ENCODE measurements at places on chromosomes 7 and 10.

DNA sequence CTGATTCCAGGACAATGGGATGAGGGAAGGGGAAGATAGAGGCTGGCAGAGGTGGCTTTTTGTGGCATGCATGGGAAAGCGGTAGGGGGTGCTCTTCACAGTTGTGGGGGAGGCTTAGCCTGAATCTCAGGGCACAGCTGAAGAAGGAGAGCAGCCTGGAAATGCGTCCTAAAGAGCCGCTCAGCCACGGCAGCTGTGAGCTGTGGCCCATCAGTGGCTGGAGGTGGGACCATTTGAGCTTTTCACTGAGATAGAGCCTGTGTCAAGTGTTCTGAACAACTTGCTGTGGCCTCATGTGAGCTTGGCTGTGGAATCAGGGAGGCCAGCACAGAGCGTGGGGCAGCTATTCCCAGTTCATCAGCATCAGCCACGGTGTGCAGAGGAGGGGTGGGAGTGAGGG, 100.3 kb upstream of the INSYN2A start:
- no peak for DNase-seq

DNA sequence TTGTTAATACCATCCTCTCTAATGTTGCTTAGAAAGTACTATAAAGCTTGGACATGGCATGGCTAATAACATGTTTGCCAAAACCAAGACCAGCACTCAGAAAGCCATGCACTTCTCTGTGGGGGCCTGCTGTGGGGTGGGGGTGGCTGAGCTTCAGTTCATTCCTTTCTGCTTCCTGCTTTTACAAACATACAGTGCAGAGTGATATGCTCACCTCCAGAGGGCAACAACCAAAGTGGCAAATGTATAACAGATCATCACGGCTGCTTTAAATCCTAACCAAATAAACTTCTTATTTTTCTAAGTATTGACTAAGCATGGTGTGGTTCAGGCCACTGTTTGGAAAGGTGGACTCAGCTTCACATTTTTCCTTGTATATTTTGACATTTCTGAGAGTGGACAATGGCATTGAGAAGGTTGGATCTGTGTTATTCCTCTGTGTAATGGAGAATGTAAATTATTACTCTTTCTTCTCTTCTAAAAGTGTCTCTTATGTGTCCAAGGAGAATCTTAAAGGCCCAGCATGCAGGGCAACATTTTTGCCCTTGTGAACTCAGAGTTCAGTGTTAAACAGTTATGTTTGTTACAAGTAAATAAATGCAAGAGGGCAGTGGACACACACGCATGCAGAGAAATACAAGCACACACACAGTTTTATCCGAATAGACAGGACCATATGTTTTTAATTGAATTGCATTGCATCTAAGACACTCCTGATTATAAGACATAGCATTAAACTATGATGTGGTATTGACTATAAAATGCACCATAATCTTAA, 186.1 kb downstream of the HERPUD2 start:
- no peak for DNase-seq

- no peak for DNase-seq
Measured at GRCh38 chr7:75662579-75663301, 76.0 kb downstream of the HIP1 start.

DNA sequence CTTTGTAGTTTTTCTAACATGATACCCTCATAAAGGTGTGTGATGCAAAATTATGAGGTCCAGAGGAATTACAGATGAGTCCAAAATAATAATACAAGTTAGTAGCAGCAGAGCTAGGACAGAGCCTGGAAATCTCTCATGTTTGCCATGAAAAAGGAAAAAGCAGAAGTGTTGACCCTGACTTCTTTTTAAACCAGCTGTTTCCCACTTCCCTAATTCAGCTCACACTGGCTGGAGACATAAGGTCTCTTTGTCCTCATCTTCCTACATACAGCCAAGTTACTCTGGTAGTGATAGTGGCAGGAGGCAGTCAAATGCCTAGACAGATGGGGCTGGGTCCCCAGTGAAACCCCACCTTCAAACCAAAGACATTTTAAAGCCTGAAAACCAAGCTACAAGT, 269.2 kb downstream of the C7orf25 start:
- no peak for DNase-seq

DNA sequence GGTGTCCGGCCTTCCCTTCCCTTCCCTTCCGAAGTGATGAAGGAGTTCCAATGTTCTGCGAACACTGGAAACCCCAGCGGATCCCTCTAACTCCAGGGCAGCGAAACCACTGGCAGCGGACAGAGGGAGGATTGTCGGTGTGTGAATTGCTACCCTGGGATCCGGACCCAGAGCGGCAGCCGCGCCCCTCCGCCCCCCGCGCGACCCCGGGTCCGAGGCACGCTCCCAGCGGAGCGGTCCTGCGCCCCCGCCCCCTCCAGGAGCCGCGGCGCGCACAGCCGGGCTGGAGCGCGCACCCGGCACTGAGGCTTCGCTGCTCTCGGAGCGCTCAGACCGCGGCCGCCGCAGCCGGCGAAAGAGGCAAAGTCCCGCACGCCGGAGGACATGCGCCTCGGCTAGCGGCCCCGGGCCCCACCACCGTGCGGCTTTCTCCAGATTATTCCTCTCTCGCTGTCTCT, at the start of gene PTPRZ1:
PTPRZ1 (plus strand) TSS at position 331 of the 458 bp plus-strand sequence. CDS start 339 bp downstream, outside the sequence.
- no peak for DNase-seq

DNA sequence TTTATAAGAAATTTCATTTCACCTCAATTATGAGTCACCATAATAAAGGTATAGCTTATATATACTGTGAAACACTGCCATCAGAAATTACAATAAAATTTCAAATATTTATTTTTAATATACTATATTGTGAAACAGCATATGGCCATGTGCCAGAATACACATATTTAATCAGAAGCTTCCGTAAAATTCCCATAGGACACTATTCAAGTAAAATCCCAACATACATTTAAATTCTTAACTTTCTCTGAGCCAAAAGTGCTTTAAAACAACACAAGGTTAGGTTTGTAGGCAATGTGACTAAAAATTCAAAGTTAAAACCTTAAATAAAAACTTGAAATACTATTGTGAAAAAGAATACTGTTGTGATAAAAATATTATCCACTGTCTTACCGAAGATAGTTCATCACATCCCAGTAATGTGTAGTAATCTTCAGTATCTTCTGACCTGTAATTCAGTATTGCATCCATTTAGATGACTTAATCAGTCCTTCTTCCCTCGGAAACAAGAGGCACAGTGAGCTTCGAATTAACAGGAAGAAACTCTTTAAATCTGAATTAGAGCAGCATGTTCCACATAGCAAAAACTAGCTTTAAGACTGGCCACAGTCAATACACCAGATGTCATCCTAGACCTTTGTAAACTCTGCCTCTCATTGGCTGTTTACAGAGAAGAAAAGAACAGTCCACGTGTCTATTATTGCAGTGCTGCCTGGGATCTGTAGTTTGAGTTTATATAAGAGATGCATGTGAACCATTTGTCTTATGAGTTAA, at the start of gene DNAJC12:
DNAJC12 (minus strand) TSS at position 648 of the 774 bp plus-strand sequence; CDS start at position 471, 177 bp downstream.
- no peak for DNase-seq

- no peak for DNase-seq
Measured at GRCh38 chr7:107610323-107610722, 30.3 kb downstream of the BCAP29 start.

DNA sequence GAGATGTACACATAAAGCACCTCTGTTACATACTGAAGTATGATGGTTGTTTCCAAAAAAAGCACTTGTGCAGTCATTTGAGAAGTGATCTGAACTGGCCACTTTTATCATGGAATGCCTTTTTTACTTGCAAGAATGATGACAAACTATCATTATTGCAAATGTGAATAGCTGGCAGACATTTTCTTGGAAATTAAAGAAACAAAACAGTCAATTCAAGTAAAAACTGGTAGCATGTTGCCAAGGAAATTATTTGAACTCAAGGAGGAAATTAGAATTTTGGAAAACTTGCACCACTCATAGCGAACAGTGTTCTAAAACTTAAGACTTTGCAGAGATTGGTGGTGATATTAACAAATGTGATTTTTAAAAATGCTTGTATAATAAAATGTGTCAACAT, 6.6 kb downstream of the RHEB start:
- DNase-seq, result no peak

DNA sequence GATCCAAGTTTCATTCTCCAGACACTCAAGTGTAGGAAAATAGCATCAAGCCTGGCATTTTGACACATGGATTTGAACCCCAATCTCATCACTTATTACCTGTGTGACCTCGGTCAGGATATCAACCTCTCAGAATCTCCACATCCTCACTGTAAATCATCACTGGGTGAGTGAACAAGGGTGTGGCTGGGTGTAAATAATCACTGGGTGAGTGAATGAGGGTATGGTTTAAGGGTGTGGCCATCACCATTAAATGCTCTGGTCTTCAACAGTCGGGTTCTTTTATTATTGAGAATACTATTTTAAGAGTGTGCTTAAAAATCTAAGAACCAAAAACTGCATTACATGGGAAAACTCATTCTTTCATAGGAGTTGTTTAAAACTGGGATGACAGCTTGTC, 200.1 kb downstream of the DOCK4 start:
- no peak for DNase-seq

GRCh38 chr10:35910234-35910633, 268.1 kb upstream of the FZD8 start:
- DNase-seq, result no peak

- DNase-seq, result no peak
Measured at GRCh38 chr10:24457661-24458318, 248.9 kb downstream of the KIAA1217 start.

GRCh38 chr10:77511498-77512218, 126.0 kb downstream of the KCNMA1 start:
- DNase-seq, result no peak

DNA sequence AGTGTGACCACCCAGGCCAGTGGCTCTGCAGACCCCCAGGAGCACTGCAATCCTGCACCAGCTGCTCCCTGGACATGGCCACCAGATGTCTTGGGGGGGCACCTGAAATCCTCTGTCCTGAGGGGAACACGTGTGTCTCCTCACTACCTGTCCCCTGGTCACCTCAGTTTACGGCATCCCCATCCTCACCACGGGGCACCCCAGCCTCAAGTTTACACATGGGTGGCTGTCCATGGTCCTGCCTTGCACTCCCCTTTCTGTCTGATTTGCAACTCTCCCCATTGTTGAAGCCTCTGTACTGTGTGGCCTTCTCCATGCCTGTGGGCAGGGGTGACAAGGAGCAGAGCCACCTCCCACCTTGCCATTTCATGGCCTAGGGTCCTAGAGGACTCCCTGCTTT, 67.2 kb downstream of the RAMP3 start:
- no peak for DNase-seq

DNA sequence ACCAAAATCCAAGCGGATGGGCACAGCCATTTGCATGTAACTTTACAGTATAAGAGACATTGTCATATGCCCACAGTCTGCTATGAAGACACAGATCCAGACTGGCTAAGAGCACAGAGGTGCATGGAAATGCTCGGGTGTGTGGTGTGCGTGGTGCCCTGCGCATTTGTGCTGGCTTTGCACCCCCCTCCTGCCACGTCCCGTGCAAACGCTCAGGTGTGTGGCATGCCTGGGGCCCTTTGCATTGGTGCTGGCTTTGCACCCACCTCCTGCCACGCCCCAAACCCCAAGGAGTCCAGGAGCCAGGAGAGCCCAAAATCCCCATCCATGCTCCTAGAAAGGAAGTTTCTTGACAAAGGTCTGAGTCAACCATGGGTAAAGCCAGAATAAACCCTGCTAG, 306.2 kb downstream of the PTPRN2 start:
- DNase-seq, result no peak

DNA sequence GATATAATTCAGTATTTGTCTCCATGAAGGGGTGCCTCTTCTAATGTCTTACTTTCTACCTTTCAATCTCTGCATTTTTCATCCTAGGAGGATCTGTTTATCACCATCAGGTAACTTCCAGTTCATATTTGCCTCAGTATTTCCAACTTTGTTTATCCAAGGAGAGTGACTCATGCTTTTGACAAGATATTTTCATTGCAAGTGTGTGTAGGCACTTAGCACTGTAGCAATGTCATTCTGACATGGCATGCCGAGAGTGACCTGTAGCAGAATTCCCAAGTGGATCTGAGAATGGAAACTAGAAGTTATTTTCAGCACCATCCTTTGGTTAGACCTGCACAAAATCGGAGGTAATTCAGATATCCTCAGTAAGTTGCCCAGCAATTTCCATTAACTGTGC, 129.9 kb downstream of the INHBA start:
- no peak for DNase-seq

GRCh38 chr7:40199076-40199802, 64.4 kb downstream of the SUGCT start:
- DNase-seq, result no peak

- DNase-seq, result no peak
Measured at GRCh38 chr10:12484002-12484918, 134.9 kb downstream of the CAMK1D start.

GRCh38 chr10:600234-600633, 89.2 kb downstream of the DIP2C start:
- no peak for DNase-seq

DNA sequence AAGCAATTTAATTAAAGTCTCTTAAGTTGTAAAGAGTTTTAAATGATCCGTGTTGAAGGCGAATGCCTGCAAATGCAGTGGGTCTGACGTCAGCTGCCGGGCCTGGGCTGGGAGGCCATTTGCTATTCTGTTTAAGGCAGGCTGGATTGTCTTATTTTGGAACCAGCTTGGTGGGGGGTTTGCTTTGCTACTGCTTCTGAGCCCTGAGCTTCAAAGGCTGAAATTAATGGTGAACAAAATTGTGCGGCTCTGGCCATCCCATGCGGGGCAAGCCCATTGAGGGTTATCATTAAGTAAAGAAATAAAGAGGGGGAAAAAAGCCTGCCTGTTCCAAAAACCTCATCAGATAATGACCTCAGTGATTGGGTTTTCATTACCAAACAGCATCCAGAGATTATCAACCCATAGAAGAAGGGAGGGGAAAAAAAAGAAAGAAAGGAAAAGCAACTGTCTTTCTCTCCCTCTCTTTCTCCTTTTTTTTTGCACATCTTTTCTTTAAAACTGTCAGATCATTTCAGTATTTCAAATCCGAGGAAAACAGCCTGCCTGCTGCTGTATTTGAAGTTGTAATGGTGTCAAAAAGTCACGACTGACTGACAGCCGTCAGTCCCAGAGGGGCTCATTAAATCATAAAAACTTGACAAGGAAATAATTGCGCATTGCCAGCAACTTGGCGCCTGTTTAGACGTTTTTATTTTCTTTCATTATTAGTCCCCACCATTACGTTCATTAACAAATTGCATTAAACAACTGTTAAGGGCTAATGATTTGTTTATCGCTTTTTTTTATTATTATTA, 131.9 kb upstream of the TCF7L2 start:
- DNase-seq, result no peak

- DNase-seq, result no peak
Measured at GRCh38 chr7:11332186-11332864, 358.7 kb downstream of the PHF14 start.

GRCh38 chr7:149007611-149008010, 20.7 kb downstream of the PDIA4 start:
- no peak for DNase-seq

- peak; percentile 72 for DNase-seq
Measured at GRCh38 chr10:119103903-119104653, at the start of gene DENND10. Gene DENND10, plus strand, starts transcription at chr10:119104113. Its CDS starts 30 bp downstream, at chr10:119104143.
